Activated CD4-positive, alpha-beta T cell treated with anti-CD3 and anti-CD28 coated beads, Interleukin-2, amount 50 U/mL, for 4 hours (primary cell): ENCODE measurements at places on chromosomes 2 and 18.

DNA sequence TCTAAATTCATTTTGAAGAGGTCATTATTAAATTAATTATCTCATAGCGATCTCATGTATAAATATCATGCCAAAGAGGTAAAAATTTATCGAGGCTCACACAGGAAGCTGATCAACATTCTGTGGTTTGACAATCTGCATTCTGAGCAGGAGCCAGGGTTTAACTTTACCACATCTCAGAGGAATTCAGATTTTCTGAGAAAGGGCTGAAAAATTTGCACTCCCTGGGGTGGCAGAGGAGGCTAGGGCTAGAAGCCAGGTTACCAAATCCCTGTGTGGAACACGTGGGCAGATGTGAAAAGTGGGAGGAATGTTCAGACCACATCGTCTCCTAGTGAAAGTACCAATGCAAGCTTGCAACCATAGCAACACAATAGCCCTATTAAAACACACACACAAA, 63.5 kb upstream of the CTLA4 start:
- DNase-seq = no peak

DNA sequence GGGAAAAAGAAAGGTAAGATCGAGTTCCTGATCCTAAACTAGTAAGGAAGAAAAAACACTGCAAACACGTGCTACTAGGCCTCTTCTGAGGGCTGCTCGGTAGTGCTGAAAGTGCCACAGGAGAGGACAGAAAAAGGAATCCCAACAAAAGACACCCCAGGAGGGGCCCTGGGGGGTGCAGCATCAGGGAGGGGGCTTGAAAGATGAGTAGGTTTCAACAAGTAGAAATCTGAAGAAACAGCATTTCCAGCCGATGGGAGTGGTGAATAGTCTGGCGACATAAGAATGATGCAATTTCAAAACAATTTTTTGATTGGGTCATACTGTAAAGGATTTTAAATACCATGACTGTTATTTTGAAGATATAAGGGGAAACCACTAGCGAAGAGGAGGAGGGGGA, 98.6 kb downstream of the NOL10 start:
- DNase-seq = no peak

DNA sequence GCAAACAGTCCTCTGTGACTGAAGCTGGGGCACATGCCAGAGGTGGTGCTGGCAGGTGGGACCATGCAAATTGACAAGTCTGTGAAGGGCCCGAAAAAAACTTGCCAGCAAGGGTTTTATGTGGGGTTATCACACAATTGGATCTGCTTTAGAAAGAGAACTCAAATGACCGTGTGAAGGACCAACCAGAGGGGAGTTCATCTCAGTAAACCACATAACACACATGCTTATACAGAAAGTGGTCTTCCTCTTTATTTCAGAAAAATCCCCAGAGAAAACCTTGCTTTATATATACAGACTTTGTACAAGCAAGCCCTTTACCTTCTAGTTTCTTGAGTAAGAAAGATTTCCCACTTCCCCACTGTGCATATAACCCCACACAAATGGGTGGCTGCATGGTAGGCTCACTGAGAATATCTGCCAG, 46.7 kb downstream of the KIDINS220 start:
- DNase-seq = no peak

DNA sequence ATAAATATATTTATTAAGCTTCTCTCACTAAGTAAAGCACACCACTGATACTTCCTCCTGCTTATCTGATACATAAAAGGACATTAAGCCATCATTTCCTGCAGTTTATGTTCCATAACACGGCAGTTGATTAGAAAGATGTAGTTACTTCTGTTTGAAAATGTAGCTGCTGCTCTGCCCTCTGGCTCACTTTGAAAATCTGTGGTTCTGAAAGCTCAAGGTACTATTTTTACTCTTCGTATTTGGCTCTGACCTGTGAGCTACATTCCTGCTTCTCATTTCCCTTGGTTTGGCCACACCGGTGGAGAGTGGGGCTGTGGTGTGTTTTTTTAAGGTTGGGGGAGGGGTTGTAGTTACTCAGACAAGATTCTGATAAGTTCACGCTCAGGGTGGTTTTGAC, 12.8 kb upstream of the TTN start:
- DNase-seq = no peak
